ENCODE measurements at places on chromosomes 2 and 18.
A peak's percentile ranks its signal among the peaks of the same experiment; 100 is the strongest.

DNA sequence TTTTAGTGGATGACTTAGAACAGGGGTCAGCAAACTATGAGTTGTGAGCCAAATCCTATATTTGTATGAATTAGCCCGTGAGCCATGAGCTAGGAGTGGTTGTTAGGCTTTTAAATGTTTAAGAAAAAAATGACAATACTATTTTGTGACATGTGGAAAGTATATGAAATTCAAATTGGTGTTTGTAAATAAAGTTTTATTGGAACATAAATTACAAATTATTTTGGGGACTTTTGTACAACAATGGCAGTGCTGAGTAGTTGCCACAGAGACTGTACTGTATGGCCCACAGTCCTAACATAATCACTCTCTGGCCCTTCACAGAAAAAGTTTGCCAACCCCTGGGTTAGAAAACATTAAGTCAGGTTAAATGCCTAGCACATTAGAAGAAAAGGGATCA is 26.1 kb downstream of the ADNP2 start:
- DNase-seq = no peak

DNA sequence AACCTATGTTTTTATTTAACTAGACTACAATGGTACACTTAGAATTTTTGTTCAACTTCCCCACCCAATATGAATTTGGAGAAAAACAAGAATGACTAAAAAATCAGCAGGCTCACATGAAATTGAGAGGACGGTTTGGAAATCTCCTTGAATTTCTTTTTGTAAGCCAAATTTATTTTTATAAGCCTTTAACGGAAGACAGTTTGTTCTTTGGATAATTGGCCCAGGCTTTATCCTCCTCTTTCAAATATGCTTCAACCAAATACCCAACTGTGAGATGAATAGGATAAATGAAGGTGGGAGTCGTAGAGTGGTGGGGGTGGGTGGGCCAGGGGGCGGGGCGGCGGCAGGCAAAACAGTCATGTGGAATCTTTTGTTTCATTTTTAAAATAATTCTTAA is 60.6 kb downstream of the FMNL2 start:
- DNase-seq = no peak

GRCh38 chr2:223725494-223725893 is 111.9 kb downstream of the AP1S3 start:
- no peak for DNase-seq

DNA sequence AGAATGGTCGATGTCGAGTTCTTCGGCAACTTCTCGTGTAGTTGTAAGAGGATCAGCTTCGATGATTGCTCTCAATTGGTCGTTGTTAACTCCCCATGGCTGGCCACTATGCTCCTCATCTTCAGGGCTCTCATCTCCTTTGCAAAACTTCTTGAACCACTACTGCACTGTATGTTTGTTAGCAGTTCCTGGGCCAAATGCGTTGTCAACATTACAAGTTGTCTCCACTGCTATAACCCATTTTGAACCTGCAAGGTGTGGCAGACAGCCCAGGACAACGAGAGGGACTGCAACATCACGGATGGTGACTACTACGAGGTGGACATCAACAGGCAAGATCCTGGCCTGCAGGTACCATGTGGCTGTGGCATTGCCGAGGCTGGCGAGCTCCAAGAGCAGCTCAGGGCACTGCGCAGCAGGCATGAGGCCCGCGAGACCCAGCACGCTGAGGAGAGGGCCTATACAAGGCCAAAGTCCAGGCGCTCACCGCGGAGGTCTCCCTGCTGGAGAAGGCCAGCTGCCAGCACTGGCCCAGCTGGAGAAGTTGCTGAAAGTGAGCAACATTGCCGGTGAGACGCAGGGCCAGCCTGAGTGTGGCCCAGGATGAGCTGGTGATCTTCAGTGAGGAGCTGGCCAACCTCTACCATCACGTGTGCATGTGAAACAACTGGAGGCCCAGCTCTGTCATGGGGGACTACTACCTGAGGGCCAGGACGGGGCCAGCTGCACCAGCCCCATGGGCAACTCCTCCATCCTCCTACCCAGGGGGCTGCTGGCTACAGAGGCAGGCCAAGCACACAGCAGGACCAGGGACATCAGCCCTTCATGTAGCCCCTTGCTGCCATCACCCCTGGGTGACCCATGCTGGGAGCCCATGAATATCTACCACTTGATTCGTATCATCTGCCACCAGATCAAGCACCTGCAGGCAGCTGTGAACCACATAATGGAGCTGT is 20.2 kb downstream of the CLK1 start:
- DNase-seq = no peak

GRCh38 chr18:54867131-54867530 is 38.9 kb downstream of the RAB27B start:
- peak; percentile 93 for DNase-seq

DNA sequence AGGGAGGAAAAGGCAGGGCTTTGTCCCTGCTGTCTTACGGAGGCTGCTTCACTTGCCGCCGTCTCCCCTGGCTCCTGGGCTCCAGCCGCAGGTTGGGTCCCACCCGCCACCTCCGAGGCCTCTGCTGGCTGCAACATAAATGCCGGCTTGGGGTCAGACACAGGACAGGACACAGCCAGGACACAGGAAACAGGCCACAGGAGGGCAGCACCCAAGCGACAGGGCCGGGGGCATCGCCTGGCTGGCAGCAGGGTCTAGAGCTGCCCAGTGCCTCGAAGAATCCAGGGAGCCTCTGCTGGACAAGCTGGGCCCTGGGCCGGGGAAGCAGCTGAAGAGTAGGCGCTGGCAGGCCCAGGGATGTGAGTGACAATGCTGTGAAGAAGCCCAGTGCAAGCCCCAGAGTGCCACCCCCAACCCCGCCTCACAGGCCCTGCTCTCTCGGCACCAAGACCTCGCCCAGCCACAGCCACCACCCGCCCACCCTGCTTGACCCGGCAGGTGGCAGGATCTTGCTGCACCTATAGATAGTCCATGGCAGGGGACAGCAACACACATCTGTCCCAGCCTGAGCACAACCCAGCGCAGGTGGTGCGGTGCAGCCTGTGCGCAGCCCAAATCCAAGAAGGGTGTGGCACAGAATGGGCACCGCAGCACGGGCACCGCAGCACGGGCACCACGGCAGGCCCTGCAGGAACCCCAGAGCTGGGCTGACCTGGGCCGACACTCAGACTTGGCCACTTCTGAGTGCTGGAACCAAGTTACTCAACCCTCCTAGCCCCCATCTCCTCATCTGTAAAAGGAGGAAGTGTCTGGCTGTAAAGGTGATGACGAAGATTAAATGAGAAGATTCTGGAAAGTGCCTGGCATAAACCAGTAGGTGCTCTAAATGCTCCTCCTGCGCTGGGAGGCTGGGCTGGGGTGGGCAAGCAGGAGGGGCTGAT is 55.6 kb downstream of the BIN1 start:
- DNase-seq = no peak

DNA sequence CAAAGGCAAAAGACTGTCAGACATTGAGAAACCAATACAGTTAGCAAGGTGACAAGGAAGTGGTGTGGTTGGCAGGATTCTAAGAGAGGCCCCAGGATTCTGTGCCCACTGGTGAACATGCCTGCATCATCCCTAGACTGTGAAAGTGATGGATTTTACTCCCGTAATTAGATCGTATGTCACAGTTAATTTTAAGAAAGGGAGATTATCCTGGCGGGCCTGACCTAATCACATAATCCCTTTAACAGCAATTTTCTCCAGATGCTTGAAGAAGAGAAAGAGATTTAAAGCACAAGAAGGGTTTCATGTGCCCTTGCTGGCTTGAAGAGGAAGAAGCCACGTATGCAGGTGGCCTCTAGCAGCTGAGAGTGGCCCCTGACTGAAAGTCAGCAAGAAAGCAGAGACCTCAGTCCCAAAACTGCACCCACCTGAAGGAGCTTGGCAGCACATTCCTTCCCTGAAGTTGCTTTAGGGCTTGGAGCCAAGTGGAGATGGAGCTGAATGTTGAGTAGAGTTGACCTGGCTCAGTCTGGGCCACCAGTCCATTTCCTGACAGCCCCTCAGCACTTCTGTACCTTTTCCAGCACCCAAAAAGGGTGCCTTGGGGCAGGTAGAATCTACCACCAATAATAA is 49.1 kb downstream of the GTF3C3 start:
- DNase-seq = no peak

GRCh38 chr18:12867441-12868123 is 16.5 kb downstream of the PTPN2 start:
- DNase-seq = no peak

DNA sequence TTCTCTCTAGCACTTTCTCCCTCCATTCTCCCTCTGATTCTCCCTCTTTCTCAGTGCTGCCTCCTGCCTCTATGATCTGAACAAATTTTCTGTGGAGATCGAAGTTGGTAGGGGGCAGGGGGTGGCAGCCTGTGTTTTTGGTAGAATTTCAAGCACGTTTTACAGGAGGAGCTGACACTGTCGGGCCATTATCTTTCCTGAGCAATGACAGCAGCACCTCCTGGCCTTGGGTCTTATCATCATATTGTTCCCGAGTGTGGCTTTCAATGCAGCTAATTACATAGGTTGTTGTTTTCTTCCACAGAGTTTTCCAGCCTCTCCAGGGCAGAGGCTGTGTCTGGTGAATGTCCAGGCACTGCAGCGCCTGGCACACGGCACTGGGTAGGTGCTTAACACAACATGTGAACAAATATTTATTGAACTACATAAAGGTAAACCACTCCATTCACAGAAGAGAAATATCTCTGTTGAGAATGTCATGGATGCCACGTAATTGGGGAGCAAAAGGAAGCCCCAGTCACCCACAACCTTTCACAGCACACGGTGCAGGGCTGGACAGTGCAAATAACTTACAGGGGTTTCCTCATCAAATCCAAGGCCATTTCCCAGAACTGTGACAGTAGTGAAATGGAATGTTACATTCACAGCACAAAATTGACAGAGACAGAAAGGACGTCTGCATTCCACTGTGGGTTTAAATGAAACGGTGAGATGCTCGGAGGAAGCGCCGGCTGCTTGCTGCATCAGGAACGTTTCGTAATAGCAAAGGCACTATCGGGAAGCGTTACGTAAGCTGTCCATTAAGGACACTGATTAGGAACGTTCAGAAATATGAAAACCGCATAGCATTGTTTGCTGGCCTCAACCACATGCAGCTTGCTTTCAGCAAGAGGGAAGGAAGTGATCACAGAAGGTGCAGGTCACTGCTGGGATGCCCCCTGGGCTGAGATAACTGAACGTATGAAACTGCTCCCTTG is 6.5 kb upstream of the KCNG2 start:
- peak; percentile 79 for DNase-seq

- peak; percentile 40 for DNase-seq
Measured at GRCh38 chr2:113157118-113157896, 16.5 kb upstream of the PSD4 start.

DNA sequence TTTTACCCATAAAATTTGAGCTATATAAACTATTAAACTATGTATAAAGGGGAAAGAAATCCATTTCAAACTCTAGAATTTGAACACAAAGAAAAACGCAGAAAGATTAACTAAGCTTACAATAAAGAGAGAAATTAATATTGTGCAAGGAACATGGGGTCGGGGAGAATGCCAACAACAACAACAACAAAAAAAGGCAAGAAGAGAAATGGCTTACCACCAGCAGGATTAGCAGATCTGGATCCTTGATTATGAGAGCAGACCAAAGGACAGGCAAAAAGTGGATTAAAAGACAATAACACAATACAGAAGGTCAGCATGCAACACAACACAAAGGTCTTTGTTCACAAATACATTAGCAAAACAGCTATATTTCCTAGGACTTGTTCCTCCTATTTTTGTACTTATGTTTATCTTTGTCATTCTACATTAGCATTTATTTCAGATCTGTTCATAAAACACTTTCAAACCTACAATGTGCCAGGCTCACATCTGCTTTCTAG is 103.4 kb upstream of the RNU4ATAC start:
- no peak for DNase-seq

GRCh38 chr18:24051031-24051947 is 36.7 kb downstream of the TTC39C start:
- no peak for DNase-seq

DNA sequence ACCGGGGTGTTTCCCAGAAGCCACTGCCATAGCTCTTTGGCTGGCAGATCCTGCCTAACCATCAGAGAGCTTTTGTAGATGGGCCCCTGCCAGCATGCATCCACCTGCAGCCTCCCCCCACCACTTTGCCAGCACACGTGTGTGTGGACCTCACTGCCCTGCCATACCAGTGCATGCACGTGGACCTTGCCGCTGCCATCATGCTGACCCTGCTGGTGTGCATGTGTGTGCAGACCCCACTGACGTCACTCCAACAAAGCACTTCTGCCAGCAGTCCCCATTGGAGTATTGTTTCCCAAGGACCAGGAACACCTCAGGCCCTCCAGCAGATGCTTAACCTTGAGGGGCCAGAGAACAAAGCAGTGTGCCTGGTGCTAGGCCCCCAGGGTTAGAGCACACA is 71.4 kb downstream of the STRADB start:
- DNase-seq = no peak

- no peak for DNase-seq
Measured at GRCh38 chr2:207502577-207503198, 27.1 kb upstream of the CREB1 start.

- DNase-seq = no peak
Measured at GRCh38 chr18:75376004-75376403, 51.5 kb downstream of the SMIM21 start.

- DNase-seq = no peak
Measured at GRCh38 chr18:31077878-31078277, 24.3 kb downstream of the DSC2 start.

DNA sequence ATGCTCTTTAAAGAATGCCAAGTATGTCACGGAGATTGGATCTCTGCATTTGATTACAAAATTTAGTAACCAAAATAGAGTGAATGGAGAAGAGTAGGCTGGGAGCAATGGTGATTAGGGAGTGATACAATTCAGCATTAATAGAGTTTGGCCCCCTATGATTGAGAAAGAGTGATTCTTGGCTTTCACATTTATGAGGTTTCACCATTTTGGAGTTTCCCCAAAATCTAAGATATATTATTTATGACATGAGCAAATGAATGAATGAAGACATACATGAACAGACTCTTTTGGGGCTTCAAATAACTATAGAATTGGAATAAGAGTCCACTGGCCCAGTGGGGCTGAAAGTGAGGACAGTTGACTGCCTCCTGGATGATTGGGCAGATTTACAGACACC is 255.2 kb downstream of the LPIN1 start:
- DNase-seq = no peak

DNA sequence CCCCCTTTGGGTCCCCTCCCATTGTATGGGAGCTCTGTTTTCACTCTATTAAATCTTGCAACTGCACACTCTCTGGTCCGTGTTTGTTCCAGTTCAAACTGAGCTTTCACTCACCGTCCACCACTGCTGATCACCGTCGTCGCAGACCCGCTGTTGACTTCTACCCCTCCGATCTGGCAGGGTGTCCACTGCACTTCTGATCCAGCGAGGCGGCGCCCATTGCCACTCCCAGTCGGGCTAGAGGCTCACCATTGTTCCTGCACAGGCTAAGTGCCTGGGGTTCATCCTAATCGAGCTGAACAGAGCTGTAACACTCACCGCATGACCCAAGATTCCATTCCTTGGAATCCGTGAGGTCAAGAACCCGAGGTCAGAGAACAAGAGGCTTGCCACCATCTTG is 11.0 kb upstream of the CHAC2 start:
- no peak for DNase-seq

GRCh38 chr2:133209325-133209724 is 358.9 kb downstream of the NCKAP5 start:
- DNase-seq = no peak

DNA sequence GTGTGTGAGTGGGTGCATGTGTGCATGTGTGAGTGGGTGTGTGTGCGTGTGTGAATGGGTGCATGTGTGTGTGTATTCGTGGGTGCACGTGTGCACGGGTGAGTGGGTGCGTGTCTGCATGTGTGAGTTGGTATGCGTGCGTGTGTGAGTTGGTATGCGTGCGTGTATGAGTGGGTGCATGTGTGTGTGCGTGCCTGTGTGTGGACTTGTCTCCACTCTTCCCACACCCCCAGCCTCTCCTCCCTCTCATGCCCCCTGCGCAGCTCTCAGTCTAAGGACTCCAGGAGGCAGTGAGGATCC is 5.1 kb upstream of the OTOF start:
- no peak for DNase-seq
